ENCODE measurements at places on chromosomes 2 and 18. TPM values are rescaled to one million over a fixed set of nuclear protein-coding genes. Genes with fewer than 3 reads are reported as not detected.

Gene EGR4
- total RNA-seq, result not detected

GRCh38 chr18:70431203-70431624 is 142.4 kb downstream of the SOCS6 start:
- peak; percentile 86 for DNase-seq
- H3K27ac ChIP-seq, result peak overlapping the region; percentile 86
- no peak overlapping the region for H3K4me3 ChIP-seq
- no peaks in the 10 kb centered on the region for H3K36me3 ChIP-seq
- H3K27me3 ChIP-seq, result no peaks in the 10 kb centered on the region

GRCh38 chr2:173373290-173373689 is 18.6 kb downstream of the CDCA7 start:
- no peaks in the 10 kb centered on the region for H3K4me1 ChIP-seq
- H3K27ac ChIP-seq, result no peak overlapping the region
- H3K27me3 ChIP-seq, result no peaks in the 10 kb centered on the region
- H3K4me3 ChIP-seq, result no peak overlapping the region

Gene IL18R1
- total RNA-seq, result 1.5 TPM

- DNase-seq, result peak; percentile 6
- H3K27ac ChIP-seq, result no peak overlapping the region
- H3K4me3 ChIP-seq, result no peak overlapping the region
- H3K4me1 ChIP-seq, result no peaks in the 10 kb centered on the region
- no peaks in the 10 kb centered on the region for H3K36me3 ChIP-seq
Observed at GRCh38 chr2:67032076-67032475, 365.1 kb upstream of the ETAA1 start.

Gene CFAP65
- not detected for total RNA-seq

GRCh38 chr2:84132370-84132769 is 326.7 kb downstream of the SUCLG1 start:
- no peaks in the 10 kb centered on the region for H3K27me3 ChIP-seq
- no peaks in the 10 kb centered on the region for H3K4me1 ChIP-seq
- H3K27ac ChIP-seq, result no peak overlapping the region
- DNase-seq, result no peak
- H3K36me3 ChIP-seq, result no peaks in the 10 kb centered on the region
